Coronary artery (tissue), 2 donors: ENCODE measurements at places on chromosomes 6 and 20.
A peak's percentile ranks its signal among the peaks of the same experiment; 100 is the strongest.

DNA sequence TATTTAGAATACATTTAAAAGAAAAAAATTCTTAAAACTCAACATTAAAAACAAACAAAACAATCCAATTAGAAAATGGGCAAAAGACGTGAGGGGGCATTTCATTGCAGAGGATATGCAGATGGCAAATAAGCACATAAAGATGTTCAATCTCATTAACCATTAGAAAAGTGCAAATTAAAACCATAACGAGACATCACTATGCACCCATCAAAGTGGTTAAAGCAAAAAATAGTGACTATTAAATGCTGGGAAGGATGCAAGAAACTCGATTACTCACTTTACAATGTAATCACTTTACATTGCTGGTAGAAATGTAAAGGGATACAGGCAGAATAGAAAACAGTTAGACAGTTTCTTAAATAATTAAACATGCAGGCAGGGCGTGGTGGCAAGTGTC lies 59.0 kb downstream of the BCAS1 start:
- no peak for DNase-seq

- no peak for DNase-seq
Observed at GRCh38 chr6:21710908-21711627, 117.5 kb downstream of the SOX4 start.

DNA sequence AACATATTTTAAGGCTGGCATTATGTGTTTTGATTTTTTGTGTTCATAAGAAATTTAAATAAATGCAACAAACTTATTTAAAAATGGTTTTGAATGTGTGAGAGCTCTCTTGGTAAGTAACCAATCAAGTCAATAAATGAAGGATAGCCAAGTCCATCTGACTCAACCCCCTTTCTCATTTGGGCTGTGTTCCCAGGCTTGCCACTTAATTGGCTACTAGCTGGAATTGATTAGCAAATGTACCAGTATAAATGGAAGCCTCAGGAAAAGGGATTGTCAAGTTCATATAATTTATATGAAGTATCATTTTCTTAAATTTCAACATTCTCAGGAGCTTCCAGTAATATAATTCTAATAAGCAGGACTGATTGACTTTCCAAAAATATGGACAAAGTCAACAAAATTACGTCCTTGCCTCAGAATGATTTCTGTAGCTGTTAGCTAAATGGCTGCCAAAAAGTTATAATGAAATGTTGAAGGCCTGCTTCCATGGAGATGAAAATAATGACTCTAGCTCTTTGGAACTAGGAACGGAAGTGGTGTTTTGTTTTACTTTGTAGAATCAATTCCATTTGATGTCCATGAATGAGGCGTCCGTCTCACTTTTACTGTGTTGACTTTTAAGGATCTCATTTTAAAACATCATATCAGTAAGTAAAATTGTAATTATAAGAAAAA lies 614.9 kb downstream of the CDH26 start:
- DNase-seq = no peak

GRCh38 chr6:158013904-158014504 lies 32.3 kb downstream of the SYNJ2 start:
- DNase-seq = no peak

GRCh38 chr6:47151232-47151898 lies 109.2 kb upstream of the ADGRF1 start:
- DNase-seq = no peak

GRCh38 chr6:39411001-39411400 lies 88.5 kb upstream of the KCNK16 start:
- DNase-seq = no peak

DNA sequence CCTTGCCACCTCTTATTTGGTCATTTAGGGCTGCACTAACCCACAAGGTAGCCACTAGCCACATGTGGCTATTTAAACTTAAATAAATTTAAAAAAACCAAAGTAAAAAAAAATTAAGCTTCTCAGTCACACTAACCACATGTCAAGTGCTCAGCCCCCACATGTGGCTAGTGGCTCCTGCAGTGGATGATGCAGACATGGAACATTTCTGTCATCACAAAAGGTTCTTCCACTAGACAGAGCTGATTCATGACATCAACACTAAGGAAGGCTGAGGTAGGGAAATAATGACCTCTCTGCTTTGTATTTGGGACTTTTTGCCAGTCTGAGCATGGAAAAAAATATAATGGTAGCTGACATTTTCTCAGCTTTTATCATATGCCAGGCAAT lies 173.0 kb upstream of the FERMT1 start:
- DNase-seq = no peak

- no peak for DNase-seq
Observed at GRCh38 chr6:9711365-9711764, 703.5 kb downstream of the TFAP2A start.

GRCh38 chr20:63741676-63742380 lies 2.3 kb downstream of the SLC2A4RG start:
- DNase-seq = peak; percentile 72

GRCh38 chr6:41157323-41157722 lies 3.2 kb upstream of the TREML1 start:
- DNase-seq = no peak

DNA sequence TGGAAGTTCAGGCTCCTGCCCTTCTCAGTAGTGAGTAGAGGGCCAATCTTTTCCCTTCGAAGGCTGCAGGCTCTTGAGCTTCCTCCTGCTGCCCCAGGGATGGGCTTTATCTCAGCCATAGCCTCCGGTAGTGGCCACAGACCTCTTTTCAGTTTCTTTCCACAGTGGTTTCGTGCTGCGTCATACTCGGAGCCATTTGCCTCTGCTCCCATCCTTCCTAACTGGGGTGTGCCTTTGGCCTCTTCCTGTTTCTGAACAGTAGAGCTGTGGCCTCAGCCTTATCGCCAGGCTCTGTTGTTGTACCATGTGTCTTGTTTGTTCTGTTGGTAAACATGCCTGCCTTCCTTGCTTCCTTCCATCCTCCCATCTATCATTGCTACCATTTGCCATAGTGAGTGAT lies 54.1 kb downstream of the TULP4 start:
- DNase-seq = no peak

GRCh38 chr6:128657181-128657580 lies 136.8 kb upstream of the PTPRK start:
- no peak for DNase-seq

DNA sequence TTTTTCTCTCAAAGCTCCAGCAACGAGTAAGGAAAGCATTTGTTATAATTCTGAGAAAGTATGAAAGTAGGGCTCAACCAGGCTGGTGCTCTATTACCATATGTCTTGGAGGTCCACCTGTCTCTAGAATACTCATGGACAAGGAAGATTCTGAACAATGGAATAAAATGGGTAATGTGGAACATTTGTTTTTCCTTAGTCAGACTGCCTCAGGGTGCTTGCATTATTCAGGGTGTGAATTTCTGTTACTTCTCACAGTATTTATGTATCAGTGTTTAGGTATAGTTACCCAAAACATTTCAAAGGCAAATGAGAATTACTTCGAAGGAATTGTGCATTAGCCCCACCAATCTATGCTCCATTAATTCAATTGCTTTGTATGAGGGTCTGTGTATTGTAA lies 586.2 kb upstream of the CITED2 start:
- DNase-seq = no peak

- no peak for DNase-seq
Observed at GRCh38 chr6:158323561-158323958, 11.3 kb downstream of the TULP4 start.

- no peak for DNase-seq
Observed at GRCh38 chr6:744666-745353, 51.9 kb upstream of the EXOC2 start.

DNA sequence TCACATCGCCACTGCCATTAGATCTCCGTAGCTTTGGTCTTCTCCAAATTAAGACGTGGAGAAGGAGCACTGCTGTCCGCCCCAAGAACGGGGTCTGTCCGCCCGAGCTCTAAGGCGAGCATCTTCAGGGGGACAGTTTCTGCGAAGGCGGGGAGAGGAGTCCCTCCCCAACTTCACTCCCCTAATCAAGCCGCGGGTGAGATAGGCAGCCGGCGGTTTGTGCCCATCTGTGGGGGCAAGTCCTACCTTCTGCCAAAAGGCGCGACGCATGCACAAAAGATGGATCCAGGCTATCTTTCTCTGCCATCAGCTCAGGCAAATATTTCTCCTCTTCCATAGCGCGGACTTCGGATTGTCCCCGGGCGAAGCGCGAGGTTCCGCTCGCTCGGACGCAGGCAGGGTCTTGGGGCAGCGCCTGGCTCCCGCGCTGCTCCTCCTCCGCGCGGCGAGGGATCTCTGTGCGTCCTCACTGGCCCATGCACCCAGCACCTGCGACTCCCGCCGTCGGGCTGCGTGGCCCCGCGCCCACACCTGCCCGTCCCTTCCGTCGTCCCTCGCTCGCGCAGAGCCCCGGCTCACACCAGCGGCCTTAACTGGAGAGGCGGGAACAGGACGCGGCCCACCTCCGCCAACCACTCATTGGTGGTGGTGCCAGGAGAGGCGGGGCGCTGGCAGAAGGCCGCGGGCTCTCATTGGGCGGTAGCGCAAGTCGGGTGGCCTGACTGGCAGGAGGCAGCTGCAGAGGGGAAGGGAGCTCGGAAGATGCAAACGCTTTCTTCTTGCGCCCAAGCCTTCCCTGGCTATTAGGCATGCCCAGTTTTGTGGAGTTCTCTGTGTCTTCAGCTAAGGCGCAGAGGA lies at the start of gene KHDRBS2:
Gene KHDRBS2, minus strand, starts transcription at position 614 of the 858 bp plus-strand sequence.
- DNase-seq = peak; percentile 77

- DNase-seq = no peak
Observed at GRCh38 chr20:16481977-16482376, 91.3 kb downstream of the KIF16B start.

DNA sequence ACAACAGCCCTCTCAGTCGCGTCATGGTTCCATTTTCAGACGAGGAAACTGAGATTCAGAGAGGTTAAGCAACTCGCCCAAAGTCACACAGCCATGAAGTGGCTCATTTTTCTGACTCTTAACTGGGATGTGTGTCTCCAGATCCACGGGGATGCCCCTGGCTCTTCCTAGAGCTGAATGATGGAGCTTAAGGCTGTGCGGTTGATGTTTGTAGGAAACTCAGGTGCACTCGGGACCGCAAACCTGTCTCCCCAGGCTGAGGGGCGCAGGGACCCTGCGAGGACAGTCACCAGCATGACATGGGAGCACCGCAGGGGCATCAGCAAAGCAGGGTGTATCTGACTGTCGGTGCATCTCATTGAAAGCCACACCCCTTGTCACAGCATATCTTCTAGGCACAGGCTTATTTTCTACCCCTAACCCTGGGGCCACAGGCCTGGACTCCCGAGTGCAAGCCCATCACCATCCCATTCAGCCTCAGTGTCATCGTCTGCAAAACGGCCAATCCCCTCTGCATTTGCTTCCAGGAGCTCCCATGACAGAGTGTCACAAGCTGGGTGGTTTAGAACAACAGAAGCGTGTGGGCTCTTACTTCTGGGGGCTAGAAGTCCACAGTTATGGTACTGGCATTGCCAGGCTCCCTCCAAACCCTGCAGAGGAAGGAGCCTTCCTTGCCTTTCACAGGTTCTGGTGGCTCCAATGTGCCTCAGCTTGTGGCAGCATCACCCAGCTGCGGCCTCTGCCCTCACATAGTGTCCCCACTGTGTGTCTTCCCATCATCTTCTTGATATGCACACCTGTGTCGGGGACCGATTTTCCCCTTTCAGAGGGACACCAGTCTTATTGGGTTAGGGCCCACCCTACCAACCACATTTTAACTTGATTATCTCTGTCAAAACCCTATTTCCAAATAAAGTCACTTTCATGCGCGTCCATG lies 9.9 kb upstream of the ARHGAP40 start:
- DNase-seq = no peak

GRCh38 chr6:69784595-69785377 lies 12.0 kb downstream of the LMBRD1 start:
- no peak for DNase-seq

DNA sequence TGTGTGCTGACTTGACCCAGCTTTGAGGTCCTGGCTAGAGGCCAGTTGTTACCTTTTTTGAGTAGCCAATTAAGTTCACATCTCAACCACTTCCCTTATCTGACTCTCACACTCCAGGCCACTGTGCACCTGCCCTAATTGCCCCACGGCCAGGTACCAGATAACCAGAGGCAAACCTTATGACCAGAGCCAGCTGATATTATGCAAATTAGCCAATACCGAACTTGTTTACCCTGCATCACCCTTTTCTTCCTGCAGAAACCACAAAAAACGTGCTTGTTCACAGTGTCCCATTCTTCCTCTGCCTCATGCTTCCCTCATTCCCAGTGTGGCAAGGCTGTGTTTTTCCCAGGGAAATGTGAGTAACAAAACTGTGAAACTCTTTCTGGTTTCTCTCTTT lies 89.3 kb downstream of the HTR1B start:
- no peak for DNase-seq

GRCh38 chr6:56798163-56798562 lies 155.5 kb upstream of the DST start:
- DNase-seq = no peak

DNA sequence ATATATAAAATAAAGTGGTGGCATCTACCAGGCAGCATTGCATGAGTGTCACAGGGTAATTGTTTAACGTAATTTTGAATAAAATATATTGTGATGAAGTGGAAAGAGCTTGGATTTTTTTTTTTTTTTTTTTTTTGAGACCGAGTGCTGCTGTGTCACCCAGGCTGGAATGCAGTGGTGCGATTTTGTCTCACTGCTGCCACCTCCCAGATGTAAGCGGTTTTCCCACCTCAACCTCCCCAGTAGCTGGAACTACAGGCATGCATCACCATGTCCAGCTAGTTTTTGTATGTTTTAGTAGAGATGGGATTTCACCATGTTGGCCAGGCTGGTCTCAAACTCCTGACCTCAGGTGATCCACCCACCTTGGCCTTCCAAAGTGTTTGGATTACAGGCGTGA lies 81.1 kb upstream of the SMIM8 start:
- no peak for DNase-seq

DNA sequence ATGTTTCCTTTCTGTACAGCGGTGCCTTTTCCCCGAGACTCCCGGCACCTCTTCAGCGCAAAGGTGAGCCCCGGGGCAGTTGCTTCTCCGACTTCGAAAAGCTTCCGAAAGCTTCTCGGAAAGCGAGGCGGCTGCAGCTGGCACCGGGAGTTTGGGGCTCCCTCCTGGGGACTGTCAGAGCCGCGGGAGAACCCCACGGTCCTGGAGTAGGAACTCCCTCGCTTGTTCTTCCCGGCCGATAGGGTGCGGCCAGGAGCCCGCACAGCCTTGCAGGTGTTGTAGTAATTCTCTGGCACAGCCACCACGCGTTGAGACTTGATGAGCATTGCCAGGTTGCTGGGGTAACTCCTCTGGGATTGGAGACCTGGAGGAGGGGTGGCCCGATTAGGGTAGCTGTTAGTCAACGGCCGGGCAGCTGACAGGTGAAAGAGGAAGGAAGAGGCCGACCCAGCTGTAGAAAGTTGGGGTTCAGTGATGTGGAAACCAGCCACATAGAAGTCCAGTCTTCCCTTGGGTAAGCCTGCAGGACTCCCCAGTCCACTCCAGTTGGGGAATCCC lies 721 bp downstream of the KDM1B start:
- peak; percentile 77 for DNase-seq
